ENCODE measurements at places on chromosomes 12 and 14.

DNA sequence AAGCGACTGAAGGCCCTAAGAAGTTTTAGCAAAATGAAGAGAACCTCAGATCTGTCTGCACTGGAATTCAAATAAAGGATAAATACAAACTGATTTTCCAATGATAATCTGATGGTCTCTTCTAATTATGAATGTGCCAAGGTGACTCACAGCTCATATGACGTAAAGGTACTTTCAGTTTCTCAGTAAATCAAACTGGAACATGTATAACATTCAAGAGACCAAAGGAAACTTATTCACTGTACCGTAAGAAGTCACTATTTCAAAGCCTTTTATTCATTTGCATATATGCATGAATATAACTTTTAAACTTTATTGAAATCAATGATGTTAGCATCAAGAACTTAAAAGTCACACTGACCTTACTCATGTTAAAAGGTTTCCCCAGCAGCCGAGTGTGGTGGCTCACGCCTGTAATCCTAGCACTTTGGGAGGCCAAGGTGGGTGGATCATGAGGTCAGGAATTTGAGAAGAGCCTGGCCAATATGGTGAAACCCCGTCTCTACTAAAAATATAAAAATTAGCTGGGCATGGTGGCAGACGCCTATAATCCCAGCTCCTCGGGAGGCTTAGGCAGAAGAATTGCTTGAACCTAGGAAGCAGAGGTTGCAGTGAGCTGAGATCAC is 52.2 kb downstream of the ATXN2 start:
- no peak for DNase-seq

DNA sequence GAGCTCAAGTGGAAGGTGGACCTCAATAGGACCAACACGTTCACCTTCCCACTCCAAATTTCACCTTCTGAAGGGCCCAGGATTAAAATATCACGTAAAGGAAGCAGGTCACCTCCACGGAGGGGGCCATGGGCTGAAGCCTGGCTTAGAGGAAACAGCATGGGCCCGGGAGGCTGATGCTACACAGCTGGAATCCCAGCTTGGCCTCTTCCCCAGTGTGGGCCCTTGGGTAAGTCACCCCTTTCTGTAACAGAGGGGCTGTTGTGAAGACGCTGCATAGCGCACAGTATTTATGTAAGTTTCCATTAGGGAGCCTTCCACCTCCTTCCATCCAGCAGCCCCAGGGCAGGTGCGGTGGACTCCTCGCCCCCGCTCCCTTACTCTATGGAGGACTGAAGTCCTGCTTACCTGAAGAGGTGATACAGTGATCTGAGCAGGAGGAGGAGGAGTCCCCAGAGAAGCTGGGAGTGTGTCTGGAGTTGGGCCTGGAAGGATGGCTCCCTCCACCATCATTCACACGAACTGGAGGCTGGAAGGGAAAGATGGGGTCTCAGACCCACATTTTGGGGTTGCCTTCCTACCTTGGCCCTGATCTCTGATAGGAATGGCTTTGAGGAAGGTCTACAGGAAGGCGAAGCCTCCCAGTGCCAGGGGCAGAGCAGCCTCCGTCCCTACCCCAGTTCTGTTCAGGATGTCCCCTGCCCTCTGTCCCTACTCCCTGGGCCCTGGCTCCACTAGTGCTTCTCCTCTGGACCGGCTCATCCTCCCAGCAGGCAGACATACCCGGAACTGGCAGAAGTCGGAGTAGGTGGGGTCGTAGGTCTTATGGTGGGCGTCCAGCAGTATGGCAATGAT is 37.2 kb upstream of the HDAC7 start:
- no peak for DNase-seq

- no peak for DNase-seq
Observed at GRCh38 chr14:99729991-99730875, 46.1 kb downstream of the CYP46A1 start.

- DNase-seq, result no peak
Observed at GRCh38 chr14:89589400-89590118, 172.5 kb upstream of the FOXN3 start.

- DNase-seq, result no peak
Observed at GRCh38 chr14:21257394-21257909, 11.8 kb downstream of the HNRNPC start.

GRCh38 chr14:89308232-89308959 is 108.6 kb downstream of the FOXN3 start:
- DNase-seq, result no peak

DNA sequence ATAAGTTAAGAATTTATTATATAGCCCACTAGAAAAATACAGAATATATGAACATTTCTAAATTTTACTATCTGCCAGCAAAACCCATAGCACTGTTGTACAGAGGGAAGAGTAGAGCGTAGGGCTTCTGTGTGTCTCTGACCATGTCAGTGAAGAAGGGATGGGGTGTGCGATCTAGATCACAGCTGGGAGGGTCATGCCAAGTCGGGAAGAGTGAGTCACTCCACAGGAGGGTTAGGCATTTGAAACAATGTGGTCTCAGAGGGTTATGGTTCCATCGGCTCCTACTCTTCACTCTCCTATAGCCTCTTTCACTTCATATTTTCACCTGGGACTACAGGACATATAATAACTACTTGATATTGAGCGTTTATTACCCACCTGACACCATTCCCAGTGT is 185.1 kb upstream of the DDHD1 start:
- no peak for DNase-seq

DNA sequence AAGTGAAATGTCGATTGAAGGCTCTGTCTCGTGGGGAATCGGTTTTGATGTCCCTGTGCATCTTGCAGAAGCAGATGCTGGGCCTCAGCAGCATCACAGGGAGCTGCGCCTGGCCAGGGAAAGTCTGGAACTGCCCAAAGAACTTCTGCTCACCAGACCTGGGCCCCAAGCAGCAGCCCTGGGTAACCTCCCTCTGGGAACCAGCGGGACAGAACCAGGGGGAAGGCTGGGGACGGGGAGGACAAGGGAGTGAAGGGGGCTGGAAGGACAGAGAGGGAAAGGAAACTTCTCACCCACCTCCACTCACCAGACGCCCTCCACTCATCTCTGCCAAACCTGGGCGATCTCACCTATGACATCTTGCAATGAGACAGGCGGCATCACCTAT is 26.8 kb upstream of the C14orf180 start:
- DNase-seq, result no peak

GRCh38 chr12:62728741-62729140 is 206.2 kb downstream of the PPM1H start:
- DNase-seq, result no peak

- DNase-seq, result no peak
Observed at GRCh38 chr12:109818905-109819500, 14.2 kb downstream of the TRPV4 start.

DNA sequence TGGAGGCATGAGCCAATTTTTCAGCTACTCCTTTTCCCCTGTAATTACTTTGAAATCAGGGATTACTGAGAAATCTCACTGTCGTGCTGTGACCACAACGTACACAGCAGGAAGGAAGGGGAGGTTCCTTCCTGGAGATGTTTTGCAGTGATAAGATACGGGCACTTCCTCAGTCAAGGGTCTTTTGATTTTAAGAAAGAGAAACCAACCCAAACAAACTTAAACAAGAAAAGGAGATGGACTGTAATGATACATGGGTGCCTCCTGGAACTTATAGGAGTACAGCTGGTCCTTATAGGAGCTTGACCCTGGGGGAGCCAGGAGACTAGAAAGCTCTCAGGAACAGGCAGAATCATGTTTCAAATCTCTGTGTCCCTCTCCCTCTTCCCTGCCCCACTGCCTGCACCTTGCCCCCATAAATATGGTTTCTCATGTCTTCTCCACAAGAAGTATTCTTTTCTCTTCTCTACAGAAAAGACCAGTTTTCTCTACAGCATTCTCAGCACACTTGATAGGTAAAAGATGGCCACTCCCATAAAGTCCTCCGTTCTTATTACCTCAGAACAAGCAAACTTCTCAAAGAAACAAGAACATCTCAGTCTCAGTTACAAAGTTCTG is 281.1 kb upstream of the AMIGO2 start:
- no peak for DNase-seq

GRCh38 chr12:286531-287300 is 24.1 kb upstream of the SLC6A13 start:
- no peak for DNase-seq

DNA sequence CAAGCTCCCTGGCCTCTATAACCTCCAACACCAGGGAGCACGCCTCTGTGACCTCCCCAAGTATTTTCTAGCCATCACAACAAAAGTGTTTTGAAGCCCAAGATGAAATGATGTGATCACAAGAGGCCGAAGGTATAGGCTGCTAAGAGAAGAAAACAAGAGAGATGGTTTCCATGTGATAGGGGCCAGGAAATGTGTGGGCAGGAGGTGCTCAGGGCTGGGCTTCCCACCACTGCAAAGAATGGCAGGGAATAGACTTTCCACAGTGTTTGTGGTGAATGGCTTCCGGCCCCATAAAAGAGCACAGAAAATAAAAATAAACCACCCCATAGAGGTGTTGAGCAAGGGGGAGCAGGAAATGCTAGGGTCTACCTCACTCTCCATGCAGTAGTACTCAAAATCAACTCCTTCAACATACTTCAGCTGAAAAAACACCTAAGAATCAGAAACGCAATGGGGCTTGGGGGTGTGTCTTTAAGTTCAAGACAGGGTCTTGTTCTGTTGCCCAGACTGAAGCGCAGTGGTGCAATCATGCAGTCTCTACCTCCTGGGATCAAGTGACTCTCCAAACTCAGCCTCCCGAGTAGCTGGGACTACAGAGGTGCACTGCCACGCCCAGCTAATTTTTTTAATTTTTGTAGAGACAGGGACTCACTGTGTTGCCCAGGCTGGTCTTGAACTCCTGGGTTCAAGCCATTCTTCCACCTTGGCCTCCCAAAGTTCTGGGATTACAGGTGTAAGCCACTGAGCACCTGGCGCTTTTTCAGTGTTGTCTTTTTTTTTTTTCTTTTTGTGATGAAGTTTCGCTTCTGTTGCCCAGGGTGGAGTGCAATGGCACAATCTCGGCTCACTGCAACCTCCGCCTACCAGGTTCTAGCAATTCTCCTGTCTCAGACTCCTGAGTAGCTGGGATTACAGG is 27.1 kb downstream of the DAD1 start:
- DNase-seq, result no peak

DNA sequence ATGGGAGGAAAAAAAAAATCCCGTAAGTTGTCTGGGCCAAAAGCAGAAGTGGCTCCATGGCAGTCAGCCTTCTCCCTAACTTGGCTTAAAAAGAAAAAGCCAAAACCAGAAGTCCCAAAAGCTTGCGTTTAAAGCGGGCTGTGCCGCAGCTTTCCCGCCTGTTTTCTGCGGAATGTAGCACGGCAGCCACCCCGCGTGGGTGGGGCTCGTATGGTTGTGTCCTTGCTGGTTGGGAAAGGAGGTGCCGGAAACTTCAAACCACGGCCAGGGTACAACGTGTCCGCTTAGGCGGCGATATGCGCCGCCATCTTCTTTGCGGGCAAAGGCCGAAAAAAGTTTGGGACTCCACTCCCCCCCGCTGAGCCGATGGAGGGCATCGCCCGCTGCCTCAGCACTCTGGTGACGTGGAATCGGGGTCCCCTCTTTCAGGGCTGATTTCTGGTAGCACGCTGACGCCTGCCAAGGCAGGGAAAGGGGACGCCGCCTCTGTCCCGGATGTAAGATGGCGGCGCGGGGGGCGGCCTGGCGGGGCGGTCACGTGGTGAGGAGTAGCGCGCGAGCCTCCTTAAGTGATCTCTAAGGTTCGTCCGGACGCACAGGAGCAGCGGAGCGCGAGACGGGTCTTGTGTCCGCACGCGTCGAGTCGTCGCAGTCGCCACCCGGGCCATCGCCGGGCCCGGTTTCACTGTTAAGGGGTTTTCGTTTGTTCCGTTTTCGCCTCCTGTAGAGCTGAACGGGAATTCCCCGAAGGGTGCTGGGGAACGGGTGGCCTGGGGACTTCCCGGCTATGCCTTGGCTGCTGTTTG is 135.8 kb downstream of the MON2 start:
- DNase-seq, result peak; percentile 88

- DNase-seq, result no peak
Observed at GRCh38 chr12:82948491-82948890, 261.8 kb downstream of the TMTC2 start.

DNA sequence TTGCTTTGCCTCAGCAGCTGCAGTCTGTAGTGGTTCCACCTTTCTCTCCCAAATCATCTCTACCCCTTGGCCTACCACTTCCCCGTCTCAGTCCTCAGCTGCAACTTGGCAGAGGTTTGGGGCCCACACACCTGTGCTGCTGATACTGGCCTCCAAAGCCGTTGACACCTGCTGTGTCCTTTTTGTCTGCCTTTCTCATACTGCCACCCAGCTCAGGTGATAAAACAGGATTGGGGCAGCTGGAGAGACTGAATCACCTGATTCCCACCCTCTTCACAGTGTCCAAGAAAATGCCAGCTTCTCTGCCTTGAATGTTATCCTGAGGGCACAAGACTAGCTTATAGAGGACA is 103.7 kb downstream of the ETV6 start:
- no peak for DNase-seq

- DNase-seq, result no peak
Observed at GRCh38 chr14:94282991-94283723, 9.9 kb downstream of the SERPINA10 start.

DNA sequence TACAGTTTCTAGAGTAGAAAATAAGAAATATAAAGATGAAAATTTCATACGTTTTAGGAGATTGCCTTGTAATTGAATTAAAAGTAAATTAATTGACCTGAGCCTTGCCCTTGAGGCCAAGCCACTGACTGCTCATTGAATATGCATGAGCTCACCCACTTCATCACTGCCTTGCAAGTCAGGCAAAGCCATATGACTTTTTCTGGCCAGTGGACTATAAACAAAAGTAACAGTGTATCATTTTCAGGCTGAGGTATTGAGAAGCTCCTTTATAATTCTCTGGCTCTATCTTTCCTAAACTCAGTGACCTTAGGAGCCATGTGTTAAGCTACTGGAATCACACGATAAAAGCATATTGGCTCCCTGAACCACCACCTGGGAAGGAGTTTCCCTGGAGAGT is 369.3 kb downstream of the NUAK1 start:
- no peak for DNase-seq

- DNase-seq, result no peak
Observed at GRCh38 chr14:25247609-25248008, 197.7 kb upstream of the STXBP6 start.

DNA sequence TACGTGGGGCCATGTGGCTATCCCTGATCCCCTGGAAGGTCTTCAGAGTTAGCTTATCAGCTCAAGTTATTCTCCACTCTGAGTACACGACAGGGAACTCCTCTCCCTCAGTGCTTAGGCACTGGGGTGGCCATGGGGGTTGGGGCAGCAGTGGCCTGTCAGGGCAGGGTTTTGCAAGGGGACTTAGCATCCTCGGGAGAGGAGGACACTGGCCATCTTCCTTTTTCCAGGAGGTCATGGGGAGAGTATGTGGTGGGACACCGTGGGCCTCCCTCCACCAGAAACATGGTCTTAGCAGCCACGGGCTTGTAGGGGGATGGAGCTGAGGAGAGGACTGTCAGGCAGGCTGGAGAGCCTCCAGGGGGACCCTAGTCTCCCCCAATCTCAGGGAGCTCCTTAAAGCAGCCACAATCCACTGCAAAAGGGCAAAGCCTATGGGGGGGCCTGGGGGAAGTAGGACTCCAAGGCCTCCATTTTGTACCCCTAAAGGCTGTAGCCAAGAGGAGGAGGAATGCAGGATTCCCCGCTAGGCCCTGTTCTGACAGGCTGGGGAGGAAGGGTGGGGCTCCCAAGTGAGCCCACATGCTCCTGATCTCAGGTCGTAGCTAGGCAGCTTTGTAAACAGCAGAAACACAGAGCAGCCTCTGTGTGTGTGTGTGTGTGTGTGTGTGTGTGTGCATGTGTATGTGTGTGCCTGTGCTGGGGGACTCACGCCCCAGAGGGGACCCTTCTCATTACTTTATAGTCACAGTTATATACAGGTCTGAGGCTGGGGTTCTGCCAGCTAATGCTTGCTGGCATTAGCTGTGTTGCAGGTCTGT is 36.6 kb downstream of the KRT80 start:
- DNase-seq, result peak; percentile 66

GRCh38 chr14:104721505-104722431 is 2.3 kb upstream of the ADSS1 start:
- no peak for DNase-seq

All from lower leg skin (tissue), 4 donors.